Activated T-cell treated with anti-CD3 and anti-CD28 coated beads for 1 hour (primary cell): ENCODE measurements at places on chromosomes 3 and 15.

GRCh38 chr3:52838561-52839267, 3.9 kb upstream of the MUSTN1 start:
- no peak for DNase-seq

DNA sequence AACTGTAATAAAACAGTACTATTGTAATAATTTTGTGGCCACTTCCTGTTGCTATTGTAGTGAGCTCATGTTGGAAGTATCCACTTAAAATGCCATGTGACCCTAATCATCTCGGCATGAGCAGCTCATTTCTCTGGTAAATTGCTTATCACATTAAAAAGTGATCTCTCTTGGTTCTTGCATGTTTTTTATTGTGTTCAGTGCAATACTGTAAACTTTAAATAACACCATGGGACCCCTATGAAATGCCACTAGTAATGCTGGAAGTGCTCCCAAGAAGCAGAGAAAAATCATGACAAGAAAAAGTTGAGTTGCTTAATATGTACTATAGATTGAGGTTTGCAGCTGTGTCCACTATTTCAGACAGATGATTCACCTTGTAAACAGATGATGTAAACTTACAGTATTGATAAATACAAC, 45.6 kb downstream of the NMD3 start:
- DNase-seq = no peak

- DNase-seq = no peak
These were observed 55.1 kb upstream of the AGTR1 start for GRCh38 chr3:148642616-148643015.

- DNase-seq = no peak
These were observed 1081.1 kb downstream of the NAALADL2 start for GRCh38 chr3:175940243-175940642.

- no peak for DNase-seq
These were observed 12.1 kb upstream of the PAK6 start for GRCh38 chr15:40226736-40227135.

DNA sequence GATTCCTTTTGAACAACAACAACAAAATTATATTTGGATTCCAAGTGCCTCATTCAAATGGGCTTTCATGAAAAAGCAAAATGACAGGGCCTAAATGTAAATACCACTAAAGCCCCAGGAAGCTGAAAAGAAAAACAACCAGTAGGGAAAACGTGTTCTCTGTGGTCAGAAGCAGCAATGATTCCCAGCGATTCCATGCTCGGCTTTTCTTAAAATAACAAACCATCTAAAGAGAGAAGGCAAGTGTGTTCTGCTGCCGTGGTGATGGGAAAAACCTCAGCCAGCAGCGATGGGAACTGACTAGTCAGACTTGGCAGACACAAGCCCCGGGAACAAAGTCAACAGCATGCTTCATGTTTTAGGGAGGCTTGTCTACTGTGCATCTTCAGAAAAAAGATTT, 153.6 kb downstream of the TNIK start:
- no peak for DNase-seq

DNA sequence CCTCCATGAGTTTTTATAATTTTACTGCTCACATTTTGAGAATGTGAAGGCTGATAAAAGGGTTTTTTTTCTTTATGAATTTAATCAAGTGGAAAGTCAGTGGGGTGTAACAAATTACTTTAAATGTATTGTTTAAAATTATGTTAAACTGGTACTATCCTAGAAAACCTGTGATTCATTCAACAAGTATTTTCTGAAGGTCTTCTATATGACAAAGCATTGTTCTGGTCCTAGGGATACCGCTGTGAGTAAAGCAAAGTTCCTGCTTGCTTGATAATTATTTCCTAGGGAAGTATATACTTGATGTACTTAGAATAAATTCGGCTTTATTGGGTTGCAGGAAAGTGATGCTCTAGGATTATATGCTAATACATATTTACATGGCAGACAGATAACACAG, 152.8 kb upstream of the GOLGA6L4 start:
- no peak for DNase-seq

GRCh38 chr3:9676785-9677184, 26.8 kb upstream of the CPNE9 start:
- no peak for DNase-seq

DNA sequence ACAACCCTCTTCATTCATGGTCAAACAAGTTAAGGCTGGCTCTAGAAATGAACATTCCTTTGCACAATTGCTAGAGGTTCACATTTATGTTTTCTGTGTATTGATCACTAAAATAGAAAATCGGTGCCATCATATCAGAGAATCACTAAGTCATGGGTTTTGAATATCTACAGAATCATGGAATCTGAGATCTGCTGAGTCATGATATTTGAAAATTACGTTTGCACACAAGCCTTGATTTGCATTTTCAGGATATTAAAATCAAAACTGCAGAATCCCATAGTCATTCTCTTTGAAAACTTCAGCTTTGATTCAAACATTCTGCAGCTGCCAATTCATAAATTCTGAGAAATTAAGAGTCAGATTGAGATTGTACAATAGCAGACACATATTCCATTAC, 26.1 kb upstream of the CHRNA7 start:
- DNase-seq = no peak

GRCh38 chr3:170716172-170716805, 130.4 kb upstream of the SLC7A14 start:
- DNase-seq = no peak

GRCh38 chr15:75362642-75363249, 5.7 kb downstream of the MAN2C1 start:
- DNase-seq = no peak

DNA sequence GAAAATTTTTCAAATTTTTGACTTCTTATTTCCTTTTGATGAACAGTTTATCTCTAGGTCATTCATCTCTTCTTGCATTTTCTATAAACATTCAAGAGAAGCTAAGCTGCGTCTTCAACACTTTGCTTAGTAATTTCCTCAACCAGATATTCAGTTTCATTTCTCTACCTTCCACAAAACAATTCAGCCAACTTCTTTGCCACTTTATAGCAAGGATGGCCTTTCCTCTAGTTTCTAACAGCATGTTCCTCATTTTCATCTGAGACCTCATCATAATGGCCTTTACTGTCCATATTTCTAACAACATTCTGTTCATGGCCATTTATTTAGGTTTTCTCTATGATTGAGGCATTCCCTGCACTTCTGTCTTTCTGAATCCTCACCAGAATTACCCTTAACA, 90.0 kb downstream of the ARIH1 start:
- DNase-seq = no peak

DNA sequence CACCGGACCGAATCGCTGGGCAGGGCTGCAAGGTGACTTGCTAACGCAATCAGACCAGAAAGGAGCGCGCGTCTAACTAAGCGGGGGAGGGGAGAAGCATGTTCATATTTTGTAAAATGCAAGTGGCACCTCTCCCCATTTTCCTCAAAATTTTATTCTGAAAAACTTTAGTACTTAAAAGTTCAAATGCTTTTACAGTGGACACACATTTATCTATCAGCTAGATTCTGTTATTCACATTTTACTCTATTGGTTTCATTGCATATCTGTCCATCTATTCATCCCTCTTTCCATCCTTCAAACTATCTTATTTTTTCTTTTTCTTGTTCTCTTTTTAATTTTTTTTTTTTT, 46.1 kb upstream of the KLHL25 start:
- no peak for DNase-seq

GRCh38 chr3:79872483-79872882, 104.7 kb upstream of the ROBO1 start:
- no peak for DNase-seq

DNA sequence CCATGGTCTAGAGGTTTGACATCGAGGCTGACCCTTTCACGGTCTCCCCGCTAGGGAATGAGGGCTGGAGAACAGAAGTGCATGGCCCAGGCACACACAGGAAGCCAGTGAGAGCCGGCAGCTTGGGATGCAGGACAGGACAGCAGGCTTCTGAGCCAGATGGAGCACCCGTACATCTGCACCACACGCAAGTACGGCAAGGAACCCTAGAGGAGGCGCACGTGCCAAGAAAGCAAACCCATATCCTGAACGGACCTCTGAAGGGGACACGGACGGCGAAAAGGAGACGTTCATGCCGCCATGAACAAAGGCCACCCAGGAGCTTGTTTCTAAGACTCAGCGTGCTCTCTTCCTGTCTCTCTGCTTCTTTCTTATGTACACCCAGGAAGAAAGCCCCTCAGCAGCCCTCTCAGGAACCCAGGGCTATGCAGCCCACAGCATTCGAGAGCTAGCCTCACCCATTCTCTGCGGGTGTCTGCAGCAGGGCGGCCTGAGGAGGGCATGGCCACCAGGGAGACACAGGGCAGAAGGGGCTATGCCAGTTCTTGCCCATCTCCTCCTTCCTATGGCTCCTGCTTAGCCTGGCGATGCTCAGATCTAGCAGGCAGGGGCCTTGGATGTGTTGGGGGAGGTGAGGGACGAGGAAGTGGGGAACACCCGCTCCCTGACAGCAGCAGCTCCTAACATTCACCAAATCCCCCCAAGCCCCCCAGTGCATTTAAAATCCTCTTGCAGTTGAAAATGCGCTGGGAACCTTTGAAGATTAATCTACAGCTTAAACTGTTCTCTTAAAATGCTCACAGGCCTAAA, 81.3 kb downstream of the PCSK6 start:
- DNase-seq = no peak

GRCh38 chr15:40567111-40567510, 2.0 kb upstream of the RPUSD2 start:
- no peak for DNase-seq

DNA sequence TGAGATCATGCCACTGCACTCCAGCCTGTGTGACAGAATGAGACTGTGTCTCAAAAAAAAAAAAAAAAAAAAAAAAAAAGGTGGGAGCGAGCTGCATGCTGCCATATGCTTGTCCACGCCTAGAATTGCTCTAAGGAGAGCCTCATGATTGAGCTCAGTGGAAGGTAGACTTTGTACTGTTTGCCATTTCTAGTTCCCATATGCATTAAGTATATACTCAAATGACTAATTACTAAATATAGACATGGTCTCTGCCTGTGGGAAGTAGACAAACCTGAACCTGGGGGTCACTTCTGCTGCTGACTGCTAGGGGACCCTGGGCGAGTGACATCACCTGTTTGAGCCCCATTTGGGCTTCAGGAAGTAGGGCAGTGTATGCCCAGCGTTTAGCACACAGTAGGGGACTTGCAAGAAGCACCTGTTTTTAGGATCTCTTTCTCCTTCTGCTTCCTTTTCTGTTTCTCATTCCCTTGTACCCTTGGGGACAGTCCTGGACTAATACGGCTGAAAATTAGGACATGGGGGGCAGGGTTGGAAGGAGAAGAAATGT, 27.2 kb downstream of the PRKCD start:
- DNase-seq = no peak

- no peak for DNase-seq
These were observed 5.6 kb upstream of the RHOV start for GRCh38 chr15:40879609-40880008.

DNA sequence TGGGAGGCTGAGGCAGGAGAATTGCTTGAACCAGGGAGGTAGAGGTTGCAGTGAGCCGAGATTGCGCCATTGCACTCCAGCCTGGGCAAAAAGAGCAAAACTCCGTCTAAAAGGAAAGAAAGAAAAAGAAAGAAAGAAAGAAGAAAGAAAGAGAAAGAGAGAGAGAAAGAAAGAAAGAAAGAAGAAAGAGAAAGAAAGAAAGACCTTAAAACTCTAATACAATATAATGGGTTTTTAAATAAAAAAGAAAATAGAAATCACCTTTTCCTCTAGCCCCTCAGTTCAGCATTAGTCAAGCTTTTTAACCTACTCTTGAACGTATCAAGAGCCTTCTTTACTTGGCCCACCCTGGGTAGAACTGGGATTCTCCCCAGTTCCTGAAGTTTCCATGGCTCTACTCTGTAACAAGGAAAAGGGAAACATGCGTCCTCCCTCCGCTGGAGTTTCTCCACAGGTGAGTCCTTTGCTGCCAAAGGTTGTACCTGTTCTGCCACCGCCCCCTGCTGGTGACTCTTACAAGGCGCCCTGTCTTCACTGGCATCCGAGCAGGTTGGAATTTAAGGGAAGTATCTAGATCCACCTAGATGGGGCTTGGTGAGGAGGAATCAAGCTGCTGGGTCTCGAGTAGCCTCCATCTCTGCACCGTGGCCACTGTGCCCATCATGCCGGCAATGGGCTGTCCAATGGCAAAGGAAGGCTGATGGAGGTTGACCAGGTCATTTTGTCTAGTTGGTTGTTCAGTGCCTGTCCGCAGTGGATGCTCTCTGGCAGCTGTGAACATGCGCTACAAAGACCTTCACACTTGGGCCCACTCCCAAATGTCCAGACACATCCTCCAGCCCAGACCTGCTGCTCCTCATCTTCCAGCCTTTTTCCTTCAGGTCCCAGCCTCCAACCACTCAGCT, 20.6 kb upstream of the EPHB3 start:
- peak; percentile 76 for DNase-seq

DNA sequence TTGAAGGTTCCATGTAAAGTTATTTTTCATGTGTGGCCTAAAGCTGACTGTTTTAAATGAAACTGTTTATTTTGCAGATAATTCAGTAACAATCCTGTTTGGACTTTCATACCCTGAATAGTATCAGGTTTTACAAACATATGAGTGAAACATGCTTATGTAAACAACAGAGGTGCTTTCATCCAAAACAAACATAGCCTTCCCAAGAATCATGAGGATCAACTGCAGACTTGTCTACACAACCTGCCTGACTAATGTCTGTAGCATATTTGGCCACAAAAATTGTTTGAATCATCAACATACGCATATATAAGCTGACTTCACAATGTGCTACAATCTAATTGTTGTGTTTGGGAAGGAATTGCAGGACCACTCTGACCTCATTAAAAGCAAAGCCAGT, 190.4 kb downstream of the DIPK2A start:
- no peak for DNase-seq

- no peak for DNase-seq
These were observed 44.5 kb downstream of the PCSK6 start for GRCh38 chr15:101444807-101445508.

DNA sequence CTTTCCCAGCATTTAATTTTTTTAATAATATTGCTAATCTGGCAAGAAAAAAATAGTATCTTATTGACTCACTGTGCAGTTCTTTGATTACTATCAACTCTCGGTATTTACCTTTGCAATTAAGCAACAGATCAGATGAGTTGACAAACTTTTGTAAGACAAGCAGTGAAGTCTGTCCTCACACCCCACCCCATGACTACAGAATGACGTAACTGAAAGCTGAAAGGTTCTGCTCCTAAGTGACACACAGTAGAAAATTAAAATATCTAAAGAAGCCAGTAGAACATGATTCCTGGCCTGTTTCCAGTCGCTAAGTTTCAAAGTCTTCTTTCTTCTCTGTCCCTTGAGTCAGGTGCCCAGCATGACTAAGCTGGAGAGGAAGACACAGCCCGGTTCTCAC, 135.5 kb downstream of the STT3B start:
- no peak for DNase-seq

DNA sequence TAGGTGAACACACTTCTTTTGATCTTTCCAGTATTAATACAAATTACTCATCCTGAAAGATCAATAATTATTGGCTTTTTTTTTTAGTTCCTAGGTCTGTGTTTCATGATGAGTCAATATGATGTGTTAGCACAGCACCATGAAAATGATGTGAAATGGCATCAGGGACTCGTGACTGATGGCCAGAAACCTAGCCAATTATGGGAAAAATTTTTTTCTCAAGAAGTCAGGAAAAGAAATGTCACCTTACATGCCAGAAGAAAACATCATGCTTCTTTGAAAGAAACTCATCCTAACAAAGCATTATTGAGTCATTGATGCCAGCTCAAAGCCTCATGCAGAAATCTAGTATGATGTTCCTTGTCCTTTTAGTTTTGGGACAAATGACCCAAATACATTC, 468.3 kb upstream of the CBLB start:
- no peak for DNase-seq
